ENCODE measurements at places on chromosomes 5 and 9.

DNA sequence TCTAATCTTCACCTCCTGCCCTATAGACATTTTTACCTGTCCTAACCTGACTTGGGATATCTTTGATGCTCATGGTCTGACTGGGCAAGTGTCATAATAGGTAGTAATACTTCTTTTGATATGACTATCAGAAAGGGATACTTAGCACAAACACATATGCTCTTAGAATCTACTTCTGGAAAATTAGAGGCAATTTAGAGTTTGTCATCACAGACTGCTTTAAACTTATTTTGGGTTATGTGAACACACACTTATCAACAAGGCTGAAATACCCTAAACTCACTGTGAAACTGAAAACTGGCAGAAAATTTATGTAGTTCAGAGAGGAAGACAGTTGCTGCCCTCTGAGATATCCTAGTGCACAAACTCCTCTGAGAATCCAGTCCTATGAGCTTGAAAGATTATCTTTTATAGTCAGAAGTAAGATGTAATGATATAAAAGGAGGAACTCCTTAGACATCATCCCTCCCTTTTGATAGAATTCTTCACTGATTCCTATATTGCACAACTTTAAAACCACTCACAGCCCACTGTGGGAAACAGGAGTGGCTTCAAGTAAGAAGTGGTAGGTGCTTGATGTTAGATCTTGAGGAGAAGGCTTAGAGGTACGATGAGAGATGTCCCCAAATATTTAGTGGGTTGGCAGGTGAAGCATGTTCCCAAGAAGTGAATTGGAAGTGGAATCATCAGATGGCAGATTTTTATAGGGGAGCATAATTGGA, 273.3 kb downstream of the MAN2A1 start:
- no peak for DNase-seq

DNA sequence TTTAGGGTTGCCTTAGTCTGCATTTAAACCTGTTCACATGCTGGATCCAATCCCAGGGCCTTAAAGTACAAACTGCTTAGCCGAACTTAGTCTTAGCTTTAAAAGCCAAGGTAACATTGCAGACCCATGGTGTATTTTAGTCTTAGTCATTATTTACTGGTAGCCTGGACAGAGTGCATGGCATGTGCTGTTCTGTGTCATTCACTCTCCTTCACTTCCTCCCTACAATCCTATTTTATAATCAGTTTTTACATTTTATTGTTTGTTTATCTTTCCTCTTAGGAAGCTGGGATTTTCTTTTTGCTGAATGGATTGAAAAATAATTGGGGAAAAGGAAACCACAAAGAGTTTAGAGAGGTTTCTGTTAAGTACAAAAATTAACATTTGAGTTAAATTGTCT, 29.4 kb upstream of the TAL2 start:
- no peak for DNase-seq

GRCh38 chr9:131530546-131530919, 530 bp downstream of the UCK1 start:
- DNase-seq: peak; percentile 64

DNA sequence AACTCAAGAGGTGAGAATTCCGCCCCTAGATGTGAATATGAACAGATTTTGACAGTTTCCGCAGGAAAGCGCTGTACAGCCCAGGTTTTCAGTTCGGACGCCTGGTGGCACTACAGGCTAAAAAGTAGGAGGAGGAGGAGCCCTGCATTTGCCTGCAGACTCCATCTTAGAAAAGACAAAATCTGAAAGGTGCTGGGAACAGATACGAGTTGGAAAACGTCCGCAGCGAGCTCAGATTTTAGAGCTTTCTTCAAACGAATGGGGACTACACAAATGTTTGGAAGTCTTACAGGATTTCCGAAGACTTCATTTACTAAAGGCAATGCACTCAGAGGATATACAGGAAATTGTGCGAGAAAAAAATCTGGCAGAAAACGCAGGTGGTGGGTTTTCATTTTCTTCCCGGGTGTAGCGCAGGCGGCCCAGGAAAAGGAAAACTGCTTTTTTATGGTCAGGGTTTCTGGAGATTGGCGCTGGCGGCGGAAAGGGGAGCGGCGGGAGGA, 9.9 kb upstream of the PCDHB2 start:
- DNase-seq: no peak

- no peak for DNase-seq
These were observed 115.2 kb downstream of the RXRA start for GRCh38 chr9:134441227-134442084.

- DNase-seq: no peak
These were observed 7.5 kb upstream of the REEP5 start for GRCh38 chr5:112929336-112930081.

DNA sequence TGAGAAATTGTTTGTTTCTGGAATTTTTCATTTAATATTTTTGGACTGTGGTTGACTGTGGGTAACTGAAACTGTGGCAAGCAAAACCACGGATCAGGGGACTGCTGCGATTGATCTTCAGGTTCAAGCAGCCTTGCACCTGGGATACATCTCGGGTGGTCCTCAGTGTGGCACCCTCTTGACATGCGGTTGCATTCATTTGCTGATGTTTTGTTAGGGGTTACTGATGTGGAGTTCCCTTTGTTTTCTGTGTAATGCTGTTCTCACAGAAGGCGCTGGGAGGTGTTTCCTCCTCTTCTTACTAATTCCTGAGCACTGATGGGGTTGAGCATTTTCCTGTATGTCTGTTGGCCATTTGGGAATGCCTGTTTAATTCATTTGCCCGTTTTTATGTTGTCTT, 60.4 kb downstream of the EHMT1 start:
- no peak for DNase-seq

DNA sequence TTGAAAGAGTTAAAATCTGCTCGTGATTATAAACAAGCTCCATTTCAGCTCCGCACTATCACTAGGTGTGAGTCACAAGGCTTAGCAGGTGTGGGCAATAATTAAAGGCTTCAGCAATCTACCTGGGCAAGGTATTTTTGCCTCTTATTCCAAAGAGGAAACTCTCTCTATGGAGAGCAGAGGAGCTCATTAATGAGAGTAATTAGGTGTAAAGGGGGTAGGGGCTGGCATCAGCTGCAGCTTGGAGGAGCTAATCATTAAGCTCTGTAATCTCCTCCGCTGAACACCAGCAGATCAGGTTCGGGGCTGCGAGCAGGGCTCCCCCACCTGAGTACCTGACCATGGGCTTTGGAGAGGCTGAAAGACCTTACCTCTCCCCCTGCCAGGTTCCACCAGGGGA, 129.2 kb downstream of the CRB2 start:
- no peak for DNase-seq

DNA sequence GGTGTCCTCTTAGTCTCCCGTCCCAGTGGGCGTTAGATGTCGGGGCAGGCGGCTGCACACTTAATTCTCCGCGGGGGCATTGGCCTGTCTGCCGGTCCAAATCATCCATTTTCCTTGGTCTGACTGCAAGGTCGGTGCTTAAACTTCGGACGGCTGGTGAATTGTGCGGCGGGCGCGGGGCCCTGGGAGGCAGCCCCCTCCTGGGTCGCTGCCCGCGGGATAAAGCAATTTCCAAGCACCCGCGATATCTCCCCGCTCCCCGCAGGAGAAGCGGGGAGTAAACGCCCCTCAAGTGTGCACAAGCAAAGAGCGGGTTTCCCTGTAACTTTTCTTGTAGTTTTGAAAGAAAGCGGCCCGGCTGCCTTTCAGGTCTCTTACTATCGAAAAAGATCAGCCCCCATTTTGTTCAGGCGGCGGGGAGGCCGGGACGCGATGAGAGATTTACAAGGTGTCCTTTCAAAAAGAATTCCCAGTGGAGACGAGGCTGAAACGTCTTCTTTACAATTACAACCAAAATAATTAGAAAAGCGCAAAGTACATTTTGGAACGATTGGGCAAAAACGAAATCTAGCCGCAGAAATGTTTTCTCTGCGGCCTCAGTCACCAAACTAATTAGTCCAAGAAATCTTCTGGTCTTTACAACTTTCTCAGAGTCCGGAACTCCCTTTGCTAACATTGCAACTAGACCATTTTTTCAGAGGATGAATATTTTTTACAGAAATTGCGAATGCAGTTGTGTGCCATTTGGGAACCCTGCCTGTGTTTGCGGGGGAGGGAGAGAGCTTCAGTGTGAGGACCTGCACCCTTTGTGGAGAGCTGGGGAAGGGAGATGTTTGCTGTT, 1.8 kb downstream of the IRX1 start:
- no peak for DNase-seq

- no peak for DNase-seq
These were observed 18.7 kb downstream of the MYMK start for GRCh38 chr9:133505901-133506652.

DNA sequence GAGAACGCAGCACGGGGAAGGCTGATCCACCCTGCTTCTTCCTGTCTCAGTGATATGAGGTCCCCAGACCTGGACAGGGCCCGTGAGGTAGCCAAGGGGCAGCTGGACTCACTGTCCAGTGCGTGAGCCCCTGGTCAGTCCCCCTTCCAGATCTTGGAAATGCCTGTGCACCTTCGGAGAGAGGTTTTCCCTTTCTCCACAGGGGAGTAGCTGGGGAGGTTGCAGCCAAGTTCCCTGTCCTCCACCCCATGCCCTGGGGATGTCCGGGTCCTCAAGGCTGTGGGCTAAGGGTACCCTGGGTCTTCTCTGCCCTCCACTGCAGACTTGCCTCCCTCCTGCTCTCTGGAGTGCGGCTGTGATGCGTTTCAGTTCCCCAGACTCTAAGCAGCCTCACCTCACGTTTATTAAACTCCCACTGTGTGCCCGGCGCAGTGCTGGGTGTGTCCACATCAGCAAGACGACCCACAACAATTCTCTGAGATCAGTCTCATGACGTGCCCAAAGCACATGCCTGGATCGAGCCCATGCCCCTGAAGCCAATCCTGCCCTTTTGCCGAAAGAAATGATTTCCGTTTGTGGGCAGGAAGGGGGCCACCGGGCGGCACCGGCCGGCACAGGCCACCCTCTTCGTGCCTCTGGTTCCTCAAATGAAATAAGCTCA, 101.3 kb upstream of the PHYKPL start:
- no peak for DNase-seq

DNA sequence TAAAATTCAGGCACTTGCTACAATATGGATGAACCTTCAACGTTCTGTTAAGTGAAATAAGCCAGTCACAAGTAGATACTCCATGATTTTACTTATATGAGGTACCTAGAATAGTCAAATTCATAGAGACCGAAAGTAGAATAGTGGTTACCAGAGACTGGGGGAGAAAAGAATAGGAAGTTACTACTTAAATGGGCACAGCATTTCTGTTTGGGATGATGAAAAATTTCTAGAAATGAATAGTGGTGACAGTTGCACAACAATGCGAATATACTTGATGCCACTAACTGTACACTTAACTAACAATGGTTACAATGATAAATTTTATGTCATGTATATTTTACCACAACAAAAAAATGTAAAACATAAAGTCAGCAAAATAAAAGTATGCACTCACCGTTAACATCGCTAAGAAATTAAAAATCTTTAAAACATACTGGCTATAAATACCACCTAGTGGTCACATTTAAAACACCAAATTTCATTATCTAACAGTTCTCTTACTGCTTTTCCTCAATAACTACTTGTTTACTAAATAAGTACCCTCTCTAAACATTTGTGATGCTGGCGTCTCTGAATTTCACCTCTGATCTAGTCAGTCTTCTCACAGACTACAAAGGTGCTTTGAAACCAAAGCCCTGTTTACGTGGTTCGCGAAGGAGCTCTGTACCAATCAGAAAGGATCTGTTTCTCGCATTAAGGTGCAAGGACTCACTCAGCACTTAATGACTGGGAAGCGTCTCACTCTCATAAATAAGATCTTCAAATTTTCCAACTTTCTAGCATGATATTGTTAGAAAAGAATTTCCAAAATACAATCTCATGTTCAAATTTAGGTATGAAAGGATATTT, 22.7 kb downstream of the KIF3A start:
- no peak for DNase-seq

DNA sequence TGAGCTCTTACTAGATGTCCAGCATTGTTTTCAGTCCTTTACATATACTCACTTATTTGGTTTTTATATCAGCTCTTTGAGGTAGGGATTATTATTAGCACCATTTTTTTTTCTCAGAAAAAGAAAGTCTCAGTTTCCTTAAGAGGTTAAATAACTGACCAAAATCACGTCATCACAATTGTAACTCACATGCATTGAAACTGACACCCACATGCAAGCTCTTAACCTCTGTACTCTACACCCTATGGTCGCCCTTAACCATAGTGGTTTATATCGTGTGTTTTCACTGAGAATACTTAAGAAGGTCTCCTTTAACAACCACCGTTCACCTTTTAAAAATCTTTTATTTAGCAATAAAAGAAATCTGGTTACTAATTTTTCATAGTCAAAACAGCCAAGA, 61.0 kb downstream of the PRDM6 start:
- DNase-seq: no peak

- no peak for DNase-seq
These were observed 207.0 kb downstream of the DMAC1 start for GRCh38 chr9:7592321-7593316.

DNA sequence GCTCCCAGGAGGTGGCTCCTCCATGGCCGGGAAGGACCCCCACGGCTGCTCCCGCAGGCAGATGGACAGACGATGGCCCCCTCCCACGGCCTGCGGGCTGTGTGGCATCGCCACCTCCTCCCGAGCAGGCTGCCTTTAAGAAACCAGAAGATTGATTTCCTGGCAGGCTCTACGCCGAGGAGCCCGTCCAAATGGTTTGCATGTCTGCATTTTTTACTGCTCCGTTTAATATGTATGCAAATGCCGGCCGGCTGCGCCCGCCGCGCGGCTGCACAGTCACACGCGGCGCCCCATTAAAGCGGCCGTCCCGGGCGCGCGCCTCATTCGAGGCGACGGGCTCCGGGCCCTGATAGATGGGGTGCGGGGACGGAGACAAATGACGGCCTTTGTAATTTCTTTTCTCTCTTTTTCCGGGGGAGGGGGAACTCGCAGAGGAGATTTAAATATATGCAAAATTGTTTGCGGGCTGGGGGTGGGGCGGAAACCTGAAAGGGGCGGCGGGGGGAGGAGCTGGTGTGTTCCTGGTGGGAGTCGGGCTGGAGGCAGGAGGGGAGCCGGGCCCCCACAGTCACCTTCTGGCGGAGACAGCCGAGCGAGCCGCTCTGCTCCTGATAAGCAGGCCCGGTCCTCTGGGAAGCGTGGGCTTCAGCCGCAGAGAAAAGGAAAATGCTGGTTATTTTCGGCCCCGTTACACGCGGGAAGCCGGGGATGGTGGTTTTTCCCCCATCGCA, 158.7 kb upstream of the IER5L start:
- peak; percentile 62 for DNase-seq

DNA sequence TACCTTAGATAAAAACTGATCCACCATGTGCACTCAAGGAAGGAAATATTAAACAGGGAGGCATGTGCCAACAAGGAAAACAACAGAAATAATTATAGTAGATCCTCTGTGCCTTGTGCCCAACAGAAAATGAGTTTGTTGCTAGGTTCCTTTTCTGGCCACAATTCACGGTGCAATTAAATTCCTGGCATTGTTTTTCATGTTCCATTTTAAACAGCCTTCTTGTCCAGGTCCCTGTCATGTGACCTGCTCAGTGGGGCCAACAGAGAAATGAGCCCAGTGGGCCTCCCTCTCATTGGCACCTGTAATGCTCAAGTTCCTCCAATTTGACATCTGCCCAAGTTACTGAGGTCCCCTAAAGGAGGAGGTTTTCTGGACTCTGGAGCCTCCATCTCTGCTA, 56.5 kb downstream of the SPOCK1 start:
- DNase-seq: no peak
